ENCODE measurements at places on chromosomes 11 and 22.

DNA sequence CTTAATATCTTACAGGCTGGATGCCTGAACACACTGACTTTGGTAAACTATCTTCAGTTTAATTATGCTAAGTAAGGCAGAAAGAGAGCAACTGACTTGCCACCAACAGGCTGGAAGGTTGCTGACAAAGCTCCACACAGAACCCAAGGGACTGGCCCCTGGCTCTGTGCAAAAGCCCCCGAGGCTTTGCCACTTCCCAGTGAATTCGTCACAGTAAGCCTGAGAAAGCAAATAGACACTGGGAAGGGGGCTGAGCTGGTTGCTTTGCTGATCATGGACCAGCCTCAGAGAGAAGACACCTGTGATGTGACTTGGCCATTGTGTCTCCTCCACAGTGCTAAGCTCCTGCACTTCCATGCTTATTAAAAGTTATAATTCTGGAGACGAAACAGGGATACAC lies 91.7 kb downstream of the BLID start:
- no peak for DNase-seq

DNA sequence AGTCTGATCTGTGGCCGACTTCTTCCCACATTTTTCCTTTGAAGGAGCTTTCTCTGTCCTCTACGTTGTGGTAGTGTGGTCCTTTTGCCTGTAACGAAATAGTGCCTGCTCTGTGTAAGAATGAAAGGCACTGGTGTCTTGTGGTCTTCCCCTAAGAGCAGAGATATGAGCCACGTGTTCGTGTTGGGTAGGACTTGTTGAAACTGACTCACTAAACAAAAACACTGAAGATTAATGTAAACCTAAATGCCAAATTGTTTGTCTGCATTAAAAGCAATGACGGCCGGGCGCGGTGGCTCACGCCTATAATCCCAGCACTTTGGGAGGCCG lies 10.1 kb upstream of the RPS3 start:
- DNase-seq: no peak

DNA sequence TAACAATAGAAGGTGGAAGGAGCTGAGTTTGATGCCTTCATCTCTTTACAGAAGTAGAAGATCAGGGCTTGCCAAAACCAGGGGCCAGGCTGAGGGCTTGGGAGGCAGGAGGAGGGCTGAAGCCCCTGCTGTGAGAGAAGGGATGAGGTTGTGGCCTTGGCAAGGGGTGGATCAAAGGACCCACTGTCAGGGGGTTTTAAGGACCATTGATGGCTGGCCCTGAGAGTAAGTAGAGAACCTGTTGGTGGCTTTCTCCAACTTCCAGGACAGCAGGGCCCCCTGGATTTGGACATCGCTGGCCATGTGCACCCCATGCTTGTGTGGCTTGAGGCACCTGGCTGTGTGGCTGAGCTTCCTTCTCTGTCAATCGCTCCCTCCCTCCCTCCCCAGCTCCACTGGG lies 927.7 kb downstream of the TBC1D22A start:
- DNase-seq: no peak

- peak; percentile 42 for DNase-seq
These were observed 21.2 kb downstream of the UPB1 start for GRCh38 chr22:24516301-24516737.

DNA sequence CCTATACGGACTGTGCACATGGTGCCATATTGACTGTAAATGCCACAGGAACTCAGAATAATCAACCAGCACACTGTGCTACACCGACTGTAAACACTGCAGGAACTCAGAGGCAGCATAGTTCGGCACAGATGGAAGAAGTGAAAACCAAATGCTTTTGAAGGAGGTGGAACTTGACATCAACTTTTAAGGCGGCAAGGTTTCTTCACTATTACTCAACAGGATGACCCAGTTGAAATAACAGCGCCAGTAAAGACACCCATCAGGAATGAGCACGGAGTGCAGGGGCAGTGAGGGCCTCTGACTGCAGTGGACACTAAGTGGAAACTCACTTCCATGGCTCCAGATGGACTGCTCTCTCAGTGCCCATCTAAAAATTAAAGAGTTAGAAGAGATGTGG lies 15.7 kb downstream of the TESMIN start:
- no peak for DNase-seq

DNA sequence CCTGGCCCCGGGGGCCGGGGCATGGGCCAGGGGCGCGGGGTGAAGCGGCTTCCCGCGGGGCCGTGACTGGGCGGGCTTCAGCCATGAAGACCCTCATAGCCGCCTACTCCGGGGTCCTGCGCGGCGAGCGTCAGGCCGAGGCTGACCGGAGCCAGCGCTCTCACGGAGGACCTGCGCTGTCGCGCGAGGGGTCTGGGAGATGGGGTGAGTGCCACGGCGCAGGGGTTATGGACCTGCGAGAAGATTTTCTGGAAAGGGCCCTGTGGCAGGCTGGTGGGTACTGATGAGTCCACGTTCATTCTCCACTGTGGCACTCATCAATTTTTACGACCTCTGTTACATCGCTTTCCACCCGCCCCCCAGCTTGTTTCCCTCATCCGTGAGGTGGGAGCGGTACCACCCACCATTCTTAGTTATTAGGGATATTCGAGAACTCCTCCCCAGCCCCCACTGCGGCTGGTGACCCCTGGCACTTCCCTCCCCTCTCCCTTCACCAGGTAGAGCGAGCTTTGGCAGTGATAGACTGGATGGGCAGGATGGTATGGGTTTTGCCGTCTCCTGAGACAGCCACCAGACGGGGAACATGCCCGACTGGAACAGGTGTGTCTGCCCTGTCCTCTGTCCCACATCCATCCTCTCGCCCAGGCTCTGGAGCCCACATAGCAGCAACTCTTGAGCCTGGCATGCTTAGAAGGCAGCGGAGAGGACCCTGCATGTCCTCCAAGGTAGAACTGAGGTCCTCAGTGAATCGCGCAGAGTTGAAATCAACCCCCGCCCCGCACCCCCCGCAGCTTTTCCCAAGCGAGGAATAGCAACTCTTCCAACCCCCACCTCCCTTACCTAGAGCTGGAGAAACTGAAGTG lies 562 bp downstream of the DGAT2 start:
- no peak for DNase-seq

DNA sequence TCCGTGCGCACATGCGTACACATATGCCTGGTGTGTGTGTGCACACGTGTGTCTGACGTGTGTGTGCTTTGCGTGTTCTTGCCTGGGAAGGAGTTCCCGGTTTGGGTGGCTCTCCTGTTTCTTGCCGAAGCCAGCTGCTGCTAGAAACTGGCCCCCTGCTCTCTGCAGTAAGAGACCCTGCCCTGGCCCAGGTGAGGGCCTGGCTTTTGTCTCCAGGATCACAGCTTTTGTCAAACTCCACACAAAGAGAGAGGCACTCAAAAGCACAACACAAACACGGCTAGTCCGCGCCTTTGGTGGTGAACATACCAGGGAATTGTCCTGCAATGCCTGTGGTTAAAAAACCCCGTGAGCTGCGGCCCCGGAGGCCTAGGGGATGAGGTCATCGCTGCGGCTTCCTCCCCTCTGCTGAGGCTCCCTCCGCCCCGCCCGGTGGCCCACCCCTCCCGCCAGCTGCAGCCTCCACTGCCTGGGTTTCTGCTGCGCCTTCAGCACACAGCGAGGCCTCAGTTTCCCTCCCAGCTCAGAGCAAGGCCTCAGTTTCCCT lies 88.9 kb downstream of the KCNQ1 start:
- DNase-seq: peak; percentile 69

DNA sequence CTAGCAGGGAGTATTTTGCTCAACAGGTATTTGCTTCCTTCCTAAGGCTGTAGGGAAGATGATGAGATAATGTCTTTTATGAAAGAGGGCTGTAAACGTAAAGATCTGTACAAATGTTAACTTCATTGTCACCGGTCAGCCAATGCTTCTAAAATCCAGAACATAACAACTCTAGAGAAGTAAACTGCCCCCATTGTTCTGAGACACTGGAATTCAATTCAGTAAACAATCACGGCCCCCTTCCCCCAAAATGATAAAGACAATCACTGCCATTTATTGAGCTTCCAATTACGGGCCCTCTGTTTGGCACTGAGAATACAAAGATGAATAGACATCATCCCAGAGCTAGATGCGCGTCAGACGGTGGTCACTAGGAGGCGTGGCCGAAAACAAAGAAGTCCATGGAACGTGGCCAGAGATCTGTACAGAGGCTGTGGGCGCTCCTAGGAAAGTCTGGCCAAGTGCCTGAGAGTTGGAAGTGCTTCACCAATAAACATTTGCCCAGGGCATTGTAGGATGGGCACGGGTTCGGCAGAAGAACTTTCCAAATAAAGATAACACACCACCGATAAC lies 576 bp downstream of the TMEM258 start:
- peak; percentile 56 for DNase-seq

- no peak for DNase-seq
These were observed 40.2 kb downstream of the MACROD1 start for GRCh38 chr11:64125676-64126075.

- peak; percentile 43 for DNase-seq
These were observed 450.4 kb downstream of the MIAT start for GRCh38 chr22:27107824-27108223.

- no peak for DNase-seq
These were observed 229.5 kb downstream of the TTC28 start for GRCh38 chr22:28450109-28450508.

GRCh38 chr11:69215784-69216415 lies 60.2 kb downstream of the SMIM38 start:
- DNase-seq: no peak

DNA sequence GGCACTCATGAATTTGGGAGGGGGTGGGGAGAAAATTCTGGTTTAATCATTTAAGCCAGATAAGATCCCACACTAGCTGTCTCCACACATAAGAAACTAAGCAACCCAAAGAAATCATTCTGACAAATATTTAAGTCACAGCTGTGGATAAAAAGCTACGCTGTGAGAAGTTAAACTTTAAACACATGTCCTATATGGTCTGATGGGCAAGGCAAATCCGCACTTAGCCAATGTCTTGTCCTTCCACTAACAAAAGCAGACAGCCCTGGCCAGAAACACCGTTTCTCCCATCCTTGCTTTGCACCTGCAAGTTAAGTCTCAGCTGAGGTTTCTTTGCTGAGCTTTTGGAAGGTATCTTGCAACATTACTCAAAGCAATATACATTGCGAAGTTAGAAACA lies 68.0 kb downstream of the ETS1 start:
- DNase-seq: no peak

DNA sequence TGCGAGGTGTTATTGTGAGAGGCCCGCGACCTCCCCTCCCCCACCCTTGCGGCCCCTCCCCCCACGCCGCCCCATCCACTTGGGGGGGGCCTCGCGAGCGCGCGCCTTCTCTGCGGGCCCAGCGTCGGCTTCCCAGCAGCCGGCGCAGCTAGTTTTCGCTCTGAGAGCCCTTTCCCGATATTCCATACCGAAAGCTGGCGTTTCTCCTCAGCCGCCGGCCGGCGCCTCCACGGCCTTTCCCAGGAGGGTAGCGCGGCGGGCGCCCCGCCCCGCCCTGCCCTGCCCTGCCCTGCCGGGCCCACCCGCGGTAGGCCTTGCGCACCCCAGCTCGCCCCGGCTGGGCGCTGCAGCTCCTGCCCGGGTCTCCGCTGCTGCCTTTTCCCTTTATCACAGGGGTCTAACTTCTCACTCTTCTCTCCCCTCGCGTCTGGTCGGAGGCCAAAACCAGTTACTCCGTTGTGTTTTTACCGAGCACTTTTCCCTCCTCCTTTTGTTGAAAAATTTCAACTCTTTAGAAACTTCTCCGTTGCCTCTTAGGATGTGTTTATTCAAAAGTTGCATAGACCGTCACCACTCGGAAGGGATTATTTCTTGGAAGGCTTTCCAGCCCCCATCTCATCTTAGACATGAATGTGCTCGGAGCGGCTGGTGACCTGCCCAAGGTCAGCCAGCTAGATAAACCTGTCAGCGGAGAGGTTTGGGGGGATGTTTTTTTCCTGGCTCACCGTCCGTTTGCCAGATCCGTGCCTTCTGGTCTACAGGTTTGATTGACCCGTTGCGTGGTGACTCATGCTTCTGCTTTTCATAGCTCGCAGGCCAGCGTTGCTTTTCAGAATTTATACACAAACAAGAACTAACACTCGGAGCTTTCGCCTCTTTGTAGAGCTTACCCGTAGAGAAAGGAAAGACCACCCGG lies 648 bp downstream of the PAFAH1B2 start:
- peak; percentile 56 for DNase-seq

DNA sequence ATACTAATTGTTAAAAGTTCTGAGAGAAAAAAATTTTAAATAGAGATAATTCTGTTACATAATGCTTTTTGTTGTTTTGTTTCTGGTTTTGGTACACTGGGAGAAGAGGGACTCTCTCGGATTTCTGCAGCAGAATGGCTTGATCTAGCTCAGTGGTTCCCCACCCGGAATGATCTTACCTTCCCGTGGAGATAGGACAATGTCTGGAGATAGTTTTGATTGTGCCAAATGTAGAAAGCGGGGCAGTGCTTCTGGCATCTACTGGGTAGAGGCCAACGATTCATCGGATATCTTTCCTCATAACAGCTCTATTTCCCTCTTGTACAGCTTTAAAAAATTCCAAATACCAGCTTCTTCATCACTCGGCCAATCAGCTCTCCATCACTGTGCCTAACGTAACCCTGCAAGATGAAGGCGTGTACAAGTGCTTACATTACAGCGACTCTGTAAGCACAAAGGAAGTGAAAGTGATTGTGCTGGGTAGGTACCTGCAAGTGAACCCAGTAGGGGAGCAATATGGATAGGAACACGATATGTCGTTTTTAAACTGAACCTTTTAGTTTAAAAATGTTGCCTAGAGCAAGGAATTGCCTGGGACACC lies 13.2 kb downstream of the CRTAM start:
- peak; percentile 41 for DNase-seq

DNA sequence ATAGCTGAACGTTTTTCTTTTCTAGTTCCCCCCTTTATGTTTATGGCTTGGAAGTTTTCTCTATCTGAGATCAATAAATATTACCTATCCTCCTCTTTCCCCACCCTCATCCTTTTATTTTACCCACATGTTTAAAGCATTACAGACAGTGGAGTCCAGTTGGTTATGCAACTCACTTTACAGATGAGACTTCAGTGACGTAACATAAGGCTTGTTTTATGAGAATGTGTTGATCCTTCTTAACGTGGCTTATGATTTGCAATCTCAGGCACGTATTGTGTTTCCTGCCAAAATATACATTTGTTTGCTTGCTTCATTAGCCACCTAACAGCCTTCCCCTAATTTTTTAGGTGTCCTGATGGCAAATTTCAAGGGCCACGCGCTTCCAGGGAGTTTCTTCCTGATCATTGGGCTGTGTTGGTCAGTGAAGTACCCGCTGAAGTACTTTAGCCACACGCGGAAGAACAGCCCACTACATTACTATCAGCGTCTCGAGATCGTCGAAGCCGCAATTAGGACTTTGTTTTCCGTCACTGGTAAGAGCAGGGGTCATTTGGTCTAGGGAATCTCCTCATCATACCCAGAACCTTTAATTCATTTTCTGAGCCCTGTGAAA lies 36.6 kb downstream of the TMEM45B start:
- DNase-seq: no peak
